Ureter (tissue), 1 donor: ENCODE measurements at places on chromosomes 4 and X.

- DNase-seq = no peak
Observed at GRCh38 chr4:94957030-94957429, 199.3 kb downstream of the BMPR1B start.

DNA sequence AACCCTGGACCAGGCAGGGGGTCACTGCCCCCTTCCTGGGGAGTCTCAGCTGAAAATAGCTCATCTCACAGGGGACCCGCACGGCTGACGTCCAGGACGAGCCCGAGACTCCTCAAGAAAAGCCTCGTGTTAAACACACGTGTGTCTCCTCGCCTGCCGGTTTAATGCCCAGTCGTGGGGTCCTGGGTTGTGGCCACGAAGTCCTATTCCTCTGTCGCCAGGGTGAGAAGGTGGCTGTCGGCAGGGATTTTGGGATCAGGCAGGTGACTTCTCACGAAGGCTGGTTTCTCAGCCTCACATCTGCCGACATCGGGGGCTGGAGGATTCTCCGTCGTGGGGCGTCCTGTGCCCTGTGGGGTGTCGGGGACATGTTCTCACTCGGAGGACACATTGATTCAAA is 44.3 kb upstream of the PPP2R3B start:
- DNase-seq = no peak

DNA sequence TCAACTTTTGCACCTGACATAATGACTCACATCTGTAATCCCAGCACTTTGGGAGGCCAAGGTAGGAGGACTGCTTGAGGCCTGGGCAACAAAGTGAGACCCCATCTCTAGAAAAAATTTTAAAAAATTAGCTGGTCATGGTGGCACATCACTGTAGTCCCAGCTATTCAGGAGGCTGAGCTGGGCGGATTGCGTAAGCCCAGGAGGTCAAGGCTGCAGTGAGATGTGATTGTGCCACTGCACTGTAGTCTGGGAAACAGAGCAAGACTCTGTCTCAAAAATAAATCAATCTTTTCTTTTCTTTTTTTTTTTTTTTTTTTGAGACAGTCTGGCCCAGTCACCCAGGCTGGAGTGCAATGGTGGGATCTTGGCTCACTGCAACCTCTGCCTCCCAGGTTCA is 52.5 kb downstream of the NIPAL1 start:
- no peak for DNase-seq

DNA sequence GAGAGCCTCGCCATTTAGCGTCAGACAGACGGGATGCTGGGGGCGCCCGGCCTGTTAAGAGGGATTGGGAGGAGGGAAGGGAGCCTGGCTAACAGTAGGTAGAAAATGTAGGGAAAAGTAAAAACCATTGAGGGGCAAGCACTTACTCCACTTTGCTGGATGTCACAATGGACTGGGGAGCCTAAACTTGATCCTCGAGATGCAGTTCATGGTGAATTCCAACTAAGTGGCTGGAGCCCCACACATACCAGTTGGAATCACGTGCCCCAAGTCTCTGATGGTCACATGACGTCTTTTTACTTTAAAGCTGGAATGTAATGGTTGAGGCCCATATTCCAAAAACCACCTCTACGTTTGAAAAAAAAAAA is 1.5 kb downstream of the PLS3 start:
- no peak for DNase-seq

DNA sequence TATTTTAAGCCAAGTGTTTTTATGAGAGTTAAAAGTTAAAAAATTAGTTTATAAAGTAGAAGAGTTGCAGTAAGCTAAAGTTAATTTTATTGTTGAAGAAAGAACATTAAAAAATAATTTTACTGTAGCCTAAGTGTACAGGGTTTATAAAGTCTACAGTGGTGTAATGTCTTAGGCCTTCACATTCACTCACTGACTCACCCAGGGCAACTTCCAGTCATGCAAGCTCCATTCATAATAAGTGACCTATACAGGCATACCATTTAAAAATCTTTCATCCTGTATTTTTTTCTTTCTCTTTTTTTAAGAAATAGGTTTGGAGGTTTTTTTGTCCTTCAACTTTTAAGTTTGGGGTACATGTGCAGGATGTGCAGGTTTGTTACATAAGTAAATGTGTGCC is 87.9 kb upstream of the NR3C2 start:
- DNase-seq = no peak

- no peak for DNase-seq
Observed at GRCh38 chr4:143531380-143531779, 17.9 kb downstream of the SMARCA5 start.

GRCh38 chrX:118038614-118039365 is 77.8 kb downstream of the KLHL13 start:
- no peak for DNase-seq

- no peak for DNase-seq
Observed at GRCh38 chr4:16817286-16817685, 81.2 kb downstream of the LDB2 start.

DNA sequence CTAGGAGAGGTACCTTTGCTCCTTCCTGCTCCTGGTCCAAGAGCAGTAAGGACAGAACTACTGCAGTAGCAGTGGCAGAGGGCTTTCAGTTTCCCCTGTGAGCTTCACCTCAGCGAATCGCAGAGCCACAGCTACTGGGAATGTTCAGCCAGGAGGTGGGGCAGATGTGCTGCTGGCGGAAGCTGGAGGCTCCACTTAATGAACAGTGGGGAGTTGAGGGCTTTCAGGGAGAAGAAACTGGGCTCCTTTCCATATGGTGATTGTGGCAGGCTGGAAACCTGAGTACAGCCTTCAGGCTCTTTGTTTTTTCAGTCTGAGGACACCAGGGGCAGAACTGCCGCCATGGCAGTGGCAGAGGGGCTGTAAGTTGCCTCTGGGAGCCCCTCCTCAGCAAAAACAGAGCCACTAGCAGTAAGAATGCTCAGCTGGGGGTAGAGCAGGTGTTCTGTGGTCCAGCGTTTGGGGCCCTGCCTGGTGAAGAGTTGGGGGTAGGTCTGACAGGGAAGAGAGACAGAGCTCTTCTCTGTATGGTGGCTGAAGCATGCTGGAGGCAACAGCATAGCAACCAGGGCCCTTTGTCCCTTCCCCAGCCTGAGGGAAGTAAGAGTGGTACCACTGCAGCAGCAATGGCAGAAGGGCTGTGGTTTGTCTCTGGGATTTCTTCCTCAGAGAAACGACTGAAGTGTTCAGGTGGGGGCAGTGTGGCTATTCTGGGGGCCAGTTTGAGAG is 106.0 kb upstream of the GRXCR1 start:
- DNase-seq = no peak

- DNase-seq = no peak
Observed at GRCh38 chrX:40318801-40319200, 221.0 kb upstream of the BCOR start.

DNA sequence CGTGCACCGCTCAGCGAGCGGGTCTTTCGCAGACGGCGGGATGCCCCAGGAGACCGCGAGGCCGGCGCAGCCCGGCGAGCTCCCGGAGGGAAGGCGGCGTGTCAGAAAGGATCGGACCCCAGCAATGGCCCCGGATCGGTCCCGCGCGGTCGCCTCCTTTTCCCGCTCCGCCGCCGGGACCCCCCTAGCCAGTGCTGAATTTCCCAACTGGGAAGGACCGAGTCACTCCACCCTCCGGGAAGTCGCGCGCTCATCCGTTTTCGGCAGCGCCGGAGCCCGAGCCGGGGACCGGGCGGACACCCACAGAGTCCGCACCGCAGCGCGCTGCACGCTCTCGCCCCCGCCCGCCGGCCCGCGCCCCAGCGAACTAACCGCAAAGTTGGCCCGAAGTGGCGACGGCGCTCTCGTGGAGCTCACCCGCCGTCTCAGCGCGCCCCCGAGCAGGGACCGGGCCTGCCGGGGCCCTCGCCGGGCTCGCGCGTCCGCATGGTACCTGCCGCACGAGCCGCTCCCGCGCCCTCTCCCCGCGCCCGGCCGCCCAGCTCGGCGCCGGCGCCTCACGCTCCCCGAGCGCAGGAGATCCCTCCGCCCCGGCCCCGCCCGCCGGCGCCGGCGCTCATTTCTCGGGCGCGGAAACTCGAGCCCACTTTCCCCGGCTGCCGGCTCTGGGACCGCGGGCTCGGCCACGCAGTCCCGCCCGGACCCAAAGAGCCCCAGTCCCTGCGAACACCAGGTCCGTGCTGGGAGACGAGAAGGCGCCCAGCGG is at the start of gene FAT1:
FAT1 (minus strand) TSS at position 565 of the 766 bp plus-strand sequence. CDS start 14,029 bp downstream, outside the sequence.
- peak; percentile 74 for DNase-seq

- no peak for DNase-seq
Observed at GRCh38 chr4:56658528-56658927, 22.6 kb downstream of the HOPX start.

DNA sequence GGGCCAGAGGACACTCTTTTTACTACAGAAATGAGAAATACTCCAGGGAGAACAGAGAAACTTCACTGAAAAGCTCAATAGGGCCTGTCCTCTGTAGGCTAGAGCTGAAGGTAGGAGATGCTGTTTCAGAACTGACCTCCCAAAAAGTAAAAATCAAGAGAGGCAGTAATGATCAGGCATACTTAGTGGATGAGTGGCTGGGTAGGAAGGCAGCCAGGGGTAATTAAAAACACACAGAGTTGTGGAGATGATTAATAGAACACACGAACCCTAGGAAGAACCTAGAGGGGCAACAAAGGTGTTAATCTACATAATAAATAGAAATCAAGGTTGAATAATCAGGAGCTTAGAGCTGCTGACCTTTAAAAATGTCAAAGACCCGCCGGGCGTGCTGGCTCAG is 582.4 kb upstream of the ADGRL3 start:
- no peak for DNase-seq

DNA sequence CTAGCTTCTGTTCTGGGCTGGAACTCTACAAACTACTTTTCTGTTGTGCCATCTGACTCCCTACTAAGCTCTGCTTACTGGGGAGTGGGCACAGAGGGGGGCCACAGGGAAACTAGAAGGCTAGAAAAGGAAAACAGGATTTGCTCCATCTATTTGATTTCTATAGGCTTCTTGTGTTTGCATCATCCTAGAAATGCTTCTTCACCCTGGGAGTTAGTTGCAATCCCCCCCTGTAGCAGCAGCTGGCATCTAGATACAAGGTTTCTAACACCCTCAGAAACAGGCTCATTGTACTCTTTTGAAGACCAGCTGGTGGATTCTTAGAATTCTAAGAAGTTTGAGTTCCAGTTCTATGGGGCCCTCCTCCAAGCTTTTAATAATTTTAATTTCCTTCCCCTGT is 213.4 kb downstream of the TMA16 start:
- no peak for DNase-seq

DNA sequence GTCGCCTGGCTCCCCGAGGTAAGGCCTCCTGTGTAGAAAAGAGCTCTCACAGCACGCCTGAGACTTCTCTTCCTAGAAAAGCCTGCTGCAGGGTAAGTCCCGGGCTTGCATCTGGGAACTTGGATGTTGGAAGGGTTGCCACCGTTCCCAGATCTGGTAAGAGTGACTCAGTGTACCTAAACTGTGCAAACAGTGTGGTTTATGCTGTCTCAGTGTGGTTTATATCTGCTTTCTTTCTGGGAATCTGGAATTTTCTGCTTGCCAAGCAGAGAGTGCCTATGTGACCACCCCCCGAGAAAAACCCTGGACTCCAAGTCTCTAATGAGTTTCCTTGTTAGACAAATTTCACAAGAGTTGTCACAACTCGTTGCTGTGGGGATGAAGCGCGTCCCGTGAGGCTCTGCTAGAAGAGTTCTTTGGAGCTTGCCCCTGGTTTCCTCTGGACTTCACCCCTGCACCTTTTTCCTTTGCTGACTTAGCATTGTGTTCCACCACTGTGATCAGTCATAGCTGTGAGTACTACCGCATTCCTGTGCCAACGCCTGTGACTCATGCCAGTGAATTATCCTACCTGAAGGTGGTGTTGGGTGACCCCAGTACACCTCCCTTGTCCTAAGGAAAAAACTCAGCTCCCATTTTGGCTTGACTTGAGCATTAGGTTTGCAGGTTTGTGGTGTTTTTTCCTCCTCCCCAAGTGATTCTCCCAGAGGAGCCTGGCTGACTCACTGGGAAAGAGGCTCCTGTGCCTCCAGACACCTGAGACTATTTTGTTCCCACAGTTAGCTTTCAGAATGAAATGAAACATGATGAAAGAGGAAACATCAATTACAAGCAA is 14.5 kb downstream of the SLC2A9 start:
- DNase-seq = peak; percentile 75

- no peak for DNase-seq
Observed at GRCh38 chrX:37491686-37492085, 79.8 kb upstream of the LANCL3 start.

DNA sequence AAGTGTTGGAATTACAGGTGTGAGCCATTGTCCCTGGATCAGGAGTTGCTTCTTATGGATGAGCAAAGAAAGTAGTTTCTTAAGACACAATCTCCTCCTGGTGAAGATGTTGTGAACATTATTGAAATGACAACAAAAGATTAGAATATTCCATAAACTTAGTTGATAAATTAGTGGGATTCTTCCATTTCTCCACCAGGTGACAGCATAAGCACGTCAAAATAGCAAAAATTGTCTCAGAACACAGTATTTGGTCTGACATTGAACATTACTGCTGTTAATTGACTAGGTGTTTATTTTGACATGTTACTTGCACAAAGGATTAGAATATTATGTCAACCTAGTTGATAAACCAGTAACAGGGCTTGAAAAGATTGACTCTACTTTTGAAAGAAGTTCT is 21.6 kb downstream of the CLDN34 start:
- DNase-seq = no peak

- DNase-seq = no peak
Observed at GRCh38 chr4:77037736-77038135, 38.1 kb downstream of the CCNI start.

GRCh38 chr4:19944806-19945205 is 306.9 kb upstream of the SLIT2 start:
- DNase-seq = no peak

- DNase-seq = no peak
Observed at GRCh38 chr4:118917582-118917981, 28.9 kb downstream of the SYNPO2 start.

DNA sequence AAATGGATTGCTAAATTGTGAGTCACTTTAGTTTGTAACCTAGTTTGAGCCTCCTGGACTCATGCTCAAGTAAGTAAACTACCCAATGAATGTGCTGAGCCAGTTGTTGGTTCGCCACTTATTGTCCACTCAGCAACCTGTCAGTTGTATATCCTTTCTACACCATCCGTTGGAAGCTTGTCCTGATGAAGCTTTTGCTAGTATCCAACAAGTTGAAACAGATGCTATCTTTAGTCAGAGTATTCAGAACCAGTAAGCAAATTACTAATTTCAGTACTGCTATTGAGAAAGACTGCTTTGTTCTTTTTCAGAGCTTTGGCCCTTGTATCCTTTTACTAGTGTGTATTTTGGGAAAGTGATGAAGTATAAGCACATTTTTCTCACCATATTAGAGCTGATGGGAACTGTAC is 4.3 kb upstream of the NAA15 start:
- no peak for DNase-seq

DNA sequence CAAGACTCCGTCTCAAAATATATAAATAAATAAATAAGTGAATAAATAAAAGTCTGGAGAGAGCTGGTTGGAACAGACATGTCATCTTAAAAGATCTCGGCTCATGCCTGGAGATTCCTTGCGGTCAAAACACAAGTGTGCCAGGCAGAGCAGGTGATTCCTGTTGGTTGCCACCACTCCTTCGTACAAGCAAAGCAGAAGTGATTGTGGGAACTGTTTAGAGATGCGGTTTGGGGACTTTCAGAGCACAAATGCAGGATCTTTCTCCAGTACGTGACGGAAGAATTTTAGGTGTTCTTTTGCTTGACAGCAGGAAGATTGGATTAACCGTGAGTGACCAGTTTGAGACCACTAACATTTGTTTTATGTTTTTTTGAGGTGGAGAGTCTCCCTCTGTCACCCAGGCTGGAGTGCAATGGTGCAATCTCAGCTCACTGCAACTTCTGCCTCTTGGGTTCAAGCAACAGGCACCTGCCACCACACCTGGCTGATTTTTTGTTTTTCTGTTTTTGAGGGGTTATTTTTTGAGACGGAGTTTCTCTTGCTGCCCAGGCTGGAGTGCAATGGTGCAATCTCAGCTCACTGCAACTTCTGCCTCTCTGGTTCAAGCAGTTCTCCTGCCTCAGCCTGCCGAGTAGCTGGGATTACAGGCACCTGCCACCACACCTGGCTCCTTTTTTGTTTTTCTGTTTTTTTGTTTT is 2.8 kb upstream of the CRLF2 start:
- no peak for DNase-seq
